Hypothalamus (tissue), 51 donors: ENCODE measurements at places on chromosomes 2 and 18.

DNA sequence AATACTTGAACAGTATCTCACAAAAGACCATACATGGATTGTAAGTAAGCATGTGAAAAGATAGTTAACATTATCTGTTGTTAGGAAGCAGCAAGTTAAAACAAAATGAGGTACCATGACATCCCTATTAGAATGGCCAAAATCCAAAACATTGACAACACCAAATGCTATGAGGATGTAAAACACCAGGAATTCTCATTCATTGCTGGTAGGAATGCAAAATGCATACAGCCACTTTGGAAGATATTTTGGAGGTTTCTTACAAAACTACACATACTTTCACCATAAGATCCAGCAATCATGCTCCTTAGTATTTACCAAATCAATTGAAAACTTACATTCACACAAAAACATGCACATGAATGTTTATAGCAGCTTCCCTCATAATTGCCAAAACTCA, 30.9 kb upstream of the ICOS start:
- DNase-seq: no peak

- DNase-seq: no peak
Observed at GRCh38 chr2:19178175-19178574, 180.2 kb downstream of the OSR1 start.

GRCh38 chr18:48609820-48610815, 71.3 kb downstream of the CTIF start:
- no peak for DNase-seq

GRCh38 chr18:57004366-57005121, 142.3 kb upstream of the BOD1L2 start:
- no peak for DNase-seq

- DNase-seq: no peak
Observed at GRCh38 chr2:55223958-55224760, 7.9 kb downstream of the CLHC1 start.

DNA sequence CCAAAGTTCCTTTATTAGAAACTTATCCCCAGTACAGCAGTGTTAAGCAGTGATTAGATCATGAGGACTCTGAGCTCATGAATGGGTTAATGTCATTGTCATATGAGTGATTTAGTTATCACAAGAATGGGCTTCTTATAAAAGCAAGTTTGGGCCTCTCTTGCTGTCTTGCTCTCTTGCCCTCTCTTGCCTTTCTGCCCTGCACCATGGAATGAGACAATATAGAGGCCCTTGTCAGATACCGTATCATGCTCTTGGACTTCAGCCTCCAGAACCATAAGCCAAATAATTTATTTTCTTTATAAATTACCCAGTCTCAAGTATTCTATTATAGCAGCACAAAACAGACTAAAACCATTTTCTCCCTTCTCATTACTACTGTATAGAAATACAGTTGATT, 125.8 kb downstream of the TRABD2A start:
- no peak for DNase-seq

- DNase-seq: no peak
Observed at GRCh38 chr2:150885236-150885635, 376.4 kb downstream of the RBM43 start.

- no peak for DNase-seq
Observed at GRCh38 chr2:110903548-110903947, 171.2 kb downstream of the ACOXL start.

GRCh38 chr2:196128749-196129148, 42.6 kb downstream of the STK17B start:
- DNase-seq: no peak

- DNase-seq: no peak
Observed at GRCh38 chr2:72946466-72946865, 29.1 kb downstream of the EMX1 start.

- no peak for DNase-seq
Observed at GRCh38 chr18:57807336-57808117, 4.4 kb upstream of the ATP8B1 start.

DNA sequence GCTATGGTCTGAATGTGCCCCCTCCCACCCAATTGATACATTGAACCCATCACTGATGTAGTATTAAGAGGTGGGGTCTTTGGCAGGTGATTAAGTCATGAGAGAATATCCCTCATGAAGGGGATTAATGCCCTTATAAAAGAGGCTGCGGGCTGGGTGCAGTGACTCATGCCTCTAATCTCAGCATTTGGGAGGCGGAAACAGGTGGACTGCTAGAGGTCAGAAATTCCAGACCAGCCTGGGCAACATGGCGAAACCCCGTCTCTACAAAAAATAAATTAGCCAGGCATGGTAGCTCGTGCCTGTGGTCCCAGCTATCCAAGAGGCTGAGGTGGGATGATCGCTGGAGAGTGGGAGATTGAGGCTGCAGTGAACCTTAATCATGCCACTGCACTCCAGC, 14.3 kb downstream of the POLR2D start:
- DNase-seq: no peak

- no peak for DNase-seq
Observed at GRCh38 chr2:231200805-231201474, 2.5 kb downstream of the ARMC9 start.

DNA sequence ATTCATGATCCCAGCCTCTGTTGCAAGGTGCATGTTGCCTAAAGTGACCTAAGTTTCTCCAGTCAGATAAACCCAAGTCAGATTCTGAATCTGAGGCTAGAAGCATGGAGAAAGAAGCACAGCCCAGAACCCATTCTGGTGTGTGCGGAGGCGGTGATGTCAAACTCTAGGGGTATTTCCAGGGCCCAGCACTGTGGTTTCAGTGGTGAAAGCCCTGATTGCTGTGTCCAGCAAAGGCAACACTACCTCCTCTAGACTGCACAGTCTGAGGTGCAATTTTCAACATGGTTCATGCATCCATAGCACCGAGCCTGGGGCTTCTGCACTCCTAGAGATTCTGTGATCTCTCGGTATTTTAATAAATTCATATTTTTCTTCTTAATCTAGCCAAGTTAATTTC, 264.8 kb upstream of the KLHL29 start:
- DNase-seq: no peak

DNA sequence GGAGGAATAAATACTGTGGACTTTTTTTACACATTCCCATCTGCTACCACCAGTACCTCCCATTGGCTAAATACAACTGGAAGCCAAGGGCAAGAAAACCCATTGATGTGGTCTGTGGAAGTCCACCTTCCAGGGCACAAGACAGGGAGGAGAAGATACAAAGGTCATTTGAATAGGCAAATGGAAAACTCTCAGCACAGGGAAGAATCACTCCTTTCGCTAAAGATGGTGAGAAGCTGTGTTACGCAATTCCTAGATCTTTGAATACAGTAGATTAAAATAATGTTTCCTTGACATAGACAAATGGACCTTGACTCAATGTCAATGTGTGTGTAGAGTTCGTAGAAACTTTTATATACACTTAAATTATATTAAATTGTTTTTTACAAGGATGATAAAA, 70.9 kb upstream of the ERBB4 start:
- no peak for DNase-seq

- no peak for DNase-seq
Observed at GRCh38 chr18:39571511-39571910, 2005.9 kb upstream of the CELF4 start.

DNA sequence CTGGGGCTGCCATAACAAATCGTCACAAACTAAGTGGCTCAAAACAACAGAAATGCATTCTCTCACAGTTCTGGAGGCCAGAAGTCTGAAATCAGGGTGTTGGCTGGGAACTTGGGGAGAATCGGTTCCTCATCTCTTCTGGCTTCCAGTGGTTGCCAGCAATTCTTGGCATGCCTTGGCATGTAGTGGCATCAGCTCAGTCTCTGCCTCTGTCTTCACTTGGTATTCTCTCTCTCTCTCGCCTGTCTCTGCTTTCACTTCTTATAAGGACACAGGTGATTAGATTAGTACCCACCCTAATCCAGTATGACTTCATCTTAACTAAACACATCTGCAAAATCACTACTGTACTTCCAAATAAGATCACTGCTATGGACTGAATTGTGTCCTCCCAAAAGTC, 695.4 kb upstream of the ID2 start:
- DNase-seq: no peak

DNA sequence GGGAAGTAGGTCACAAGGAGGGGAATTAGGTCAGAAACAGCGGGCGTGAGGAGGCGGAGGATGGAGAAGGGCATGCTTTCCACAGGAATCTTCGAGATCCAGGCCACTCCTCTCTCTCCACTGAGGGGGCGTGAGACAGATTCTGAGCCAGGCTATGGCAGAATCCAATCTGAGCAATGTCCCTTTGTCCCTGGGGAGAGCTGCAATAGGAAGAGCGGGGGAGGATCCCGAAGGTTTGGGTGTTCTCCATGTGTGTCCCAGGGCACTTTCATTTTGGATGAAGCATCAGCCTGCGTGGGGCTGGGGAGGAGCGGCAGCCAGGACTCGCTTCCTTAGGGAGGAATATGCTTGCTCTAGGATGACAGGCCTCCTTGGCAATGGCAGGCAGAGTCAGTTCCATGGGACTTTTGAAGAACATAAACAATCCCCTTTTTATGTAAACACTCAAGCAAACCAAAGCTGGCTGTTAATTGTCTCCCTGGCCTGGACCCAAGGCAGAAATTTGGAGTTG, 84.0 kb downstream of the LIPG start:
- DNase-seq: no peak

DNA sequence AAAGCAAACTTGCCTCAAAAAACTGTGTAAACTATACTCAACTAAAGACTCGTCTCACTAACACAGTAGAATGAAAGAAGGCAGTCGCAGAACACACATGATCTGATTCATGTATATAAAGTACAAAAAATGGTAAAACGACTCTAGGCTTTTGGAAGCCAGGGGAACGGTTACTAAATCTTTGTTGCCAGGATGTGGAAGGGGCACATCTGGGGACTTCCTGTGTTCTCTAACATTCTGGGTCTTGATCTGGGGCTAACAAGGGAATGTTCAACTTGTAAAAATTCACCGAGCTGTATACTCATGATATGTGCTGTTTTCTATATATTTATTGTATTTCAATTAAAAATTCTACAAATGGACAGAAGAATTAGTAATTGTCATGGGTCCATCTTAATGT, 14.3 kb upstream of the C2orf80 start:
- no peak for DNase-seq
